ENCODE measurements at places on chromosomes 13 and 19. TPM values are rescaled to one million over a fixed set of nuclear protein-coding genes. Genes with fewer than 3 reads are reported as not detected.

The ICAM1 gene
- 37.4 TPM for total RNA-seq

The C19orf12 gene
- 21.6 TPM for total RNA-seq

The COL5A3 gene
- not detected for total RNA-seq

The C19orf81 gene
- 0.69 TPM for total RNA-seq

The ZGLP1 gene
- total RNA-seq, result 5.1 TPM

The PDX1 gene
- not detected for total RNA-seq

GRCh38 chr13:37640499-37640898 is 41.9 kb upstream of the POSTN start:
- no peak for DNase-seq

DNA sequence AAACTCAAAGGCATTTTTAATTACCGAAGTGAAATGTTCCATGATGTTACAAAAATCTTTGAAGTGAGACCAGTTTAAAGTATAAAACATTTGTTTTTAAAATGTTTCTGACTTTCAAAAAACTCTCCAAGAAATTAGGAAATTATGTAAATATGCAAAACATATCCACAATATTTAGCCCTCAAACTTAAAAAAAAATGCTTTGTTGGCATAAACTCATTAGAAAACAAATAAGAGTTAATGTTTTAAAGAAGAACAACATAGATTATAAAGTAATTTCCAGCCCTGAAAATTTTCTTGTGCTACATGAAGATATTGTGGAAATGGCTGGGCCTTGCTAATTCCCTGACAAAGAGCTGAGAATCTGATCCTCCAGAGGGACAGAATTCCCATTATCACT is 199.7 kb upstream of the STARD13 start:
- no peak for DNase-seq

GRCh38 chr19:47047272-47047762 is 1.1 kb downstream of the TMEM160 start:
- DNase-seq, result no peak

DNA sequence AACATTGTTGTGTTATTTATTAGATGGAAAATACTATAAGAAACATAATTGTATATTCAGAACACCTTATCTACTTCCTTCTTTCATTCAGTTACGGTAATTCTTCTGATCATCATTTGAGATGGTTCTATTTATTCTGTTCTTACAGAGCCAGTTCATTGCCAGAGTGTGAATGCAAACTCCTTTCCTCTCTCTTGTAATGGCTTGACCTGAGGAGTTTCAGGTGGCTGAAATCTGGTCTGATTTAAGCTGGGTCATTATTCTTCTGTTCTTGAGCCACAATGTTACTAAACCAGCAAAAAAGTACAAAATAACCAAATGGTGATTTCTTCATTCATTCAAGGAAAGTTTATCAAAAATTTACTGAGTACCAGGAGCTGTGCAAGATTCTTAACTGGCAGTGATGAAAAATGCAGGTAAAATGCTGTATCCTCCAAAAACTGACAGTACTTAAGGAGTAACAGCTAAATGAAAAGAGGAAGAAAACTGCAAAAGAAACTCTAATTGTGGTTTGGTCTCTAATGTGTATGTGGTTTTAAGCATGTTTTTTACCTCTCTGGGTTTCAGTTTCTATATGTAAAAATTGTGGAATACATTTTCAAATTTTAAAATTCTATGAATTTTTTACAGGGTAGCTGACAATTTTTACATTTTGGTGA is 182.4 kb upstream of the UFM1 start:
- DNase-seq, result no peak

GRCh38 chr13:27578121-27579030 is 42.0 kb downstream of the LNX2 start:
- DNase-seq, result no peak

- no peak for DNase-seq
These were observed 12.4 kb downstream of the CEBPG start for GRCh38 chr19:33385956-33386355.

- no peak for DNase-seq
These were observed 839 bp downstream of the COG6 start for GRCh38 chr13:39656325-39656677.

- DNase-seq, result no peak
These were observed 21.9 kb downstream of the LCP1 start for GRCh38 chr13:46160065-46160464.

Measured in activated B cell treated with CpG ODN at 0.5 μM for 24 hours (primary cell).